Activated T-helper 1 cell treated with anti-CD3 and anti-CD28 coated beads, Interleukin-12 subunit alpha, Interleukin-12 subunit beta, Interleukin-2, Interleukin-4 antibody, amounts not matched to agents 30 ng/mL and 10 ng/mL and 1 ng/mL, durations not matched to agents 14 hours and 24 hours and 36 hours (primary cell): ENCODE measurements at places on chromosomes 5 and 9. TPM values are rescaled to one million over a fixed set of nuclear protein-coding genes. Genes with fewer than 3 reads are reported as not detected.

The LOX gene
- not detected in 2 replicates for total RNA-seq

The FBXL7 gene
- total RNA-seq, result not detected in 2 replicates

The CNTNAP3 gene
- not detected in 2 replicates for total RNA-seq

The KIF24 gene
- 5.8 and 6.1 TPM in 2 replicates for total RNA-seq

- DNase-seq, result no peak
Observed at GRCh38 chr9:1070692-1071091, 20.5 kb downstream of the DMRT2 start.

- no peak for DNase-seq
Observed at GRCh38 chr9:76271755-76272154, 122.5 kb downstream of the RFK start.

DNA sequence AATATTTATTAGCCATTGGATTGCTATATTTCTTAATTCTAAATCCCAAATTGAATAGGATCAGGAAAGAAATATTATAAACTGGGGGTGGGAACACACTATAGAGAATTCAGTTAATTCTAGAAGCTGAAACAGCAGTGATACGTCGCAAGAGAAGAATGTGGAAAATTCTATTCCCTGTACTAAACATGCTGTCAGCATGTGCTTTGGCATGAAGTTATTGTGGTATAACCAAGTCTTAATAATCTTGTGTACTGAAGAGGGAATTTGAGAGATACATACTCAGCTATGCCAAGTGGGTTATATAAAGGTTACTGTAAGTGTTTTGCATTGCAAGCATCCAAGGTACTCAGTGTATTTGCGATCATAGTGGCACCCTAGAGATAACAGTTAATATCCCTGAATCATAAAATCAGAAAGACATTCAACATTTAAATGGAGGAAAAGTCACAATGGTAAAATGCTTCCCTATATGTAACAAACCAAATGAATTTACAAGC lies 1492.9 kb upstream of the C9orf72 start:
- no peak for DNase-seq

DNA sequence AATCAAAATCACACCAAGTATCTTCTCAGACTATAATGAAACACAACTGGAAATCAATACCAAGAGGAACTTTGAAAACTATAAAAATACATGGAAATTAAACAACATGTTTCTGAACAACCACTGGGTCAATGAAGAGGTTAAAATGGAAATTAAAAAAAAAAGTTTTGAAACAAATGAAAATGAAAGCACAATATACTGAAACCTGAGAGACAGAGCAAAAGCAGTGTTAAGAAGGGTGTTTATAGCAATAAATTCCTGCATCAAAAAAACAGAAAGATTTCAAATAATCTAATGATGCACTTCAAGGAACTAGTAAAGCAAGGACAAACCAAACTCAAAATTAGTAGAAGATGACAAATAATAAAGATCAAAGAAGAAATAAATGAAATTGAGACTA lies 92.0 kb downstream of the TMEM232 start:
- DNase-seq, result no peak

- no peak for DNase-seq
Observed at GRCh38 chr9:135998016-135998380, 36.8 kb upstream of the UBAC1 start.

GRCh38 chr9:88736136-88736637 lies 201.2 kb downstream of the NXNL2 start:
- DNase-seq, result no peak

GRCh38 chr9:91223000-91223399 lies 138.7 kb downstream of the AUH start:
- DNase-seq, result no peak

- DNase-seq, result no peak
Observed at GRCh38 chr5:152264645-152265254, 140.3 kb downstream of the NMUR2 start.

GRCh38 chr5:88768411-88768810 lies 114.6 kb downstream of the MEF2C start:
- no peak for DNase-seq

- no peak for DNase-seq
Observed at GRCh38 chr5:169917500-169917899, 62.8 kb downstream of the INSYN2B start.

- DNase-seq, result no peak
Observed at GRCh38 chr5:129500101-129500500, 40.0 kb downstream of the ADAMTS19 start.

DNA sequence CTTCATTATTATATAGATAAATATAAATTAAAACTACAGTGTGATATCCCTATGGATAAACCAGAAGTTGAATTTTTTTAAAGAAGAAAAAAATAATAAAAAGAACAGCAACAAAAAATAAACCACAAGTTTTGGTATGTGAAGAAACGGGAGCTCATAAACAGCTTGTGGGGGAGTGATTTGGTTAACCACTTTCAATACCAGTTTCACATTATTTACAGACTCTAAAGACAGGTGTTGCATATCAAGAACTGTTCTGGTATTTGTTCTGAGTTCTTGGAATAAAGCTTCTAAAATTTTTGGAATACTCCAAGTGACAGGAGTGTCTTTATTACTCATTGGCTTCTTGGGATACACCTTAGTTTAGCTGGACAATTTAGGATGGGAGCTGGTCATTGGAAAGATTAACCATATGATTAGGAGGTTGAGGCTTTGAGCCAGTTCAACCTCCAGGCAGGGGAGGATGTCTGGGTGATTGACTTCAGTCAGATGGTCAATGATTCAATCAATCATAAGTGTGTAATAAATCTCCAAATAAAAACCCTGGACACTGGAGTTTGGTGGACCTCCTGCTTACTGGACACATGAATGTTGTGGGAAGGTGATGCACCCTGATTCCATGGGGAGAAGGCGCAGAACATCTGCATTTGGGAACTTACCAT lies 2223.1 kb upstream of the C9orf72 start:
- DNase-seq, result no peak

DNA sequence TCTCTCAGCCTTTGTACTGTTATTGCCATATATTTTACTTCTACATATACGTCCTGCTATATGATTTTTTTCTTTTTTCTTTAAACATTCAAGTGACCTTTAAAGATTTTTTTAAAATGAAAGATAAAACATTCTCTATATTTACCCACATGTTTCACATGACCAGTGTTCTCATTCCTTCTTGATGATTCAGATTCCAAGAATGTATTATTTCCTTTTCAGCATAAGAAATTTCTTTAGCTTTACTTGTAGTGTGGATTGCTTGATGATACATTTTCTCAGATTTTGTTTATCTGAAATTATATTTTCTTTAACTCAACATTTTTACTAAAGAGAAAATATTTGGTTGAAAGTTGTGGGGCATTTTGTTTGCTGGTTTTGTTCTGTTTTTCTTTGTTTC lies 792.1 kb downstream of the BRINP1 start:
- no peak for DNase-seq

DNA sequence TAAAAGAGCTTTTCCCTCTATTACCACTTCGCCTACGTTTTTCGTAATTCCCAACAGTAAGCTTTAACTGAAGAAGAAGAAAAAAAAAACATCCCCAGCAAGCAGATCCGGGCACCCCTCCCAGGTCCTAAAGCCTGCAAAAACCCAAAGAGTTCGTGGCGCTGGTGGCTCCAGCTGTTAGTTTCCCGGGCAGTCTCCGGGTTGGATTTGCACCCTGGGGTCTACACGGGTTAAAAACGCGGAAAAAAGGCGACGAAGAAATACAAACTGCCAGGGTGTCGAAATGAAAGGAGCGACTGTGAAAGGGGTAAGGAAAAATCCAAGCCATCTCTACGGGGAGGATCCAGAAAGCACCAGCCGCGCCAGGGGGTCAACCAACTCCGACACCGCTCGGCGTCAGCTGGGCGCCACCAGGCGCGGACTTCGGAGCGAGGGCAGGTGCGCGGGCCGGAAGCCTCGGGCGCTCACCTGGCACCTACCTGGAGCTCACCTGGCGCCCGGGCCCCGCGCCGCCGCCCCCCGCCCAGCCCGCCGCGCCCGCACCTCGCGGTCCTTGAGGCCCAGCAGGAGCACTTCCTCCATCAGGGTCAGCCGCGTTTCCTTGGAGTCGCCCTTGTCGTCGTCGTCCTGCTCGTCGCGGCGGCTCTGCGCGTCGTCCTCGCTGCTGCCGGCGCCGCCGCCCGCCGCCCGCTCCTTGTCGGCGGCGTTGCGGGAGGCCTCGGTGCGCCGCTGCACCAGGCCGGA lies 680 bp downstream of the GOLPH3 start:
- DNase-seq, result peak; percentile 12
